ENCODE measurements at places on chromosomes 2 and 18. TPM values are rescaled to one million over a fixed set of nuclear protein-coding genes. Genes with fewer than 3 reads are reported as not detected.

The RPE gene
- 14.0 TPM for polyA plus RNA-seq

The KLF11 gene
- polyA plus RNA-seq: 8.0 TPM

The DNAJC5G gene
- not detected for polyA plus RNA-seq

The OTOS gene
- polyA plus RNA-seq: not detected

The TWIST2 gene
- polyA plus RNA-seq: 2.4 TPM

The COL4A4 gene
- 2.6 TPM for polyA plus RNA-seq

The NOSTRIN gene
- polyA plus RNA-seq: 9.7 TPM

The TNFAIP6 gene
- 0.56 TPM for polyA plus RNA-seq

The ARPC2 gene
- polyA plus RNA-seq: 262 TPM

The GREB1 gene
- not detected for polyA plus RNA-seq

The PSTPIP2 gene
- polyA plus RNA-seq: 58.7 TPM

The FIGN gene
- 2.2 TPM for polyA plus RNA-seq

The ICA1L gene
- polyA plus RNA-seq: 1.0 TPM

The SLC5A7 gene
- polyA plus RNA-seq: 0.02 TPM

The FLACC1 gene
- 0.50 TPM for polyA plus RNA-seq
